ENCODE measurements at places on chromosomes 16 and 17. TPM values are rescaled to one million over a fixed set of nuclear protein-coding genes. Genes with fewer than 3 reads are reported as not detected.

The MYO1C gene
- 57.2 TPM for total RNA-seq

The ALOX15 gene
- not detected for total RNA-seq

The TAF1C gene
- 20.9 TPM for total RNA-seq

The ATP1B2 gene
- not detected for total RNA-seq

The SF3B3 gene
- total RNA-seq = 117 TPM

The CDH8 gene
- total RNA-seq = not detected

The DNAI2 gene
- total RNA-seq = not detected

The SLC13A2 gene
- total RNA-seq = not detected

The VTN gene
- total RNA-seq = not detected

The SLC38A8 gene
- total RNA-seq = not detected

The GRB2 gene
- total RNA-seq = 133 TPM

The UBALD2 gene
- total RNA-seq = 15.9 TPM

The NSF gene
- total RNA-seq = 44.1 TPM

DNA sequence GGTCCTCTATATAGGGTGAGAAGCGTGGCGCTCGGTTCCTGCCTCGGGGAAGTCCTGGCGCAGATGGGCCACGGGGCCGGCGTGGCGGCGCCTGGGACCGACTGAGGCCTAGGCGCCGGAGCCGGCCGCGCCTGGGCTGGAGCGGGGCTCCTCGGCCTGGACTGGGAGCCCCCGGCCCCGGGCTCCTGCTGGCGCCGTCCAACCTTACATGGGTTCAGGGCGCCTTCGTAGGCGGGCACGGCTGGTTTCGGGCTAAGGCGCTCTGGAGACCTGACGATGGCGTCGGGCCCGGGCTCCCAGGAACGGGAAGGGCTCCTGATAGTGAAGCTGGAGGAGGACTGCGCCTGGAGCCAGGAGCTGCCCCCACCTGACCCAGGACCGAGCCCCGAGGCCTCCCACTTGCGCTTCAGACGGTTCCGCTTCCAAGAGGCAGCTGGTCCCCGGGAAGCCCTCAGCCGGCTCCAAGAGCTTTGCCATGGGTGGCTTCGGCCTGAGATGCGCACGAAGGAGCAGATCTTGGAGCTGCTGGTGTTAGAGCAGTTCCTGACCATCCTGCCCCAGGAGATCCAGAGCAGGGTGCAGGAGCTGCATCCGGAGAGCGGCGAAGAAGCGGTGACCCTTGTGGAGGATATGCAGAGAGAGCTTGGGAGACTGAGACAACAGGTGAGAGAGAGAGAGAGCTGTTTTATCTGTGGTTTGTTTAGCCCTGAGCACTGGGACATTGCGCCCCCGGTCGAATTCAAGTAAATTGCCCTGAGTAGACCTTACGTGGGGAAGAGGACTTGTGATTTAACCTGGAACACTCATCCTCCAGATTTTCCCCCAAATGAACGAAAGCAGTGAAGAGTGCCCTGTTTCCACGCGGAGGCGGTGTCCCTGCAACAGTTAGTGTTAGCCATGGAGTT, 504 bp downstream of the ZNF263 start:
- peak; percentile 11 for DNase-seq

DNA sequence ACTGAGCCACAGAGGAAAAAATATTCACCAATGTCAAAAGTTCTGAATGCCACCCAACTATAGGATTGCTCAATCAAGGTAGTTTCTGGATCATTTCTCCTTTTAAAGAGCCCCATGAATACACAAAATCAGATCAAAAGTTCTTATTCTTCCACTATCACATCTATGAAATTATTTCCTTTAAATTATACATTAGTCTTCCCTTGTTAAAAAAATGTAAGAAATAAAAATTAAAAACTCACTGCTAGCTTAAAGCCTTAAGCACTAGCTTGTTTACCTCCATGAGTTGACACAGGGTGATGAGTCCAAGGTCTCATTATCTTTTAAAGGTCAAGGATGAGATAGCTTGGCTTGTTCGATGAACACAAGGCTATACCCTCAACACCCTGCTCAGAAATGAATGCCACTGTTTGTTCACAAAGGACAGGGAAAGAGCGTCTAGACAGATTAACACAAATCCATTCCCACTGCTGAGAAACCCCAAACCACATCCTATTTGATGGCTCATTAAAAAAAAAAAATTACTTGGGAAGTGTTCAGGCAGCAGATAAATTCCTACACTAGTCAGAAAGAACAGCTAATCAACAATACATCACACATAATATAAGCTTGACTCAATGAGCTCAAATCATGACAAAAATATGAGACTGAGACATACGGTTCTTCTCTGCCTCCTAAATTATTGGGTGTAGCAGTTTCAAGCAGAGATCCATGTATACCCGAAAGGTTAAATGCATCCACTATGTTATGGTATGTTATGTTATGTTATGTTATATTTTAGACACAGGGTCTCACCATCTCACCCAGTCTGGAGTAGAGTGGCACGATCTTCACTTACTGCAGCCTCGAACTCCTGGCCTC, 118.9 kb downstream of the PARN start:
- DNase-seq = peak; percentile 85

DNA sequence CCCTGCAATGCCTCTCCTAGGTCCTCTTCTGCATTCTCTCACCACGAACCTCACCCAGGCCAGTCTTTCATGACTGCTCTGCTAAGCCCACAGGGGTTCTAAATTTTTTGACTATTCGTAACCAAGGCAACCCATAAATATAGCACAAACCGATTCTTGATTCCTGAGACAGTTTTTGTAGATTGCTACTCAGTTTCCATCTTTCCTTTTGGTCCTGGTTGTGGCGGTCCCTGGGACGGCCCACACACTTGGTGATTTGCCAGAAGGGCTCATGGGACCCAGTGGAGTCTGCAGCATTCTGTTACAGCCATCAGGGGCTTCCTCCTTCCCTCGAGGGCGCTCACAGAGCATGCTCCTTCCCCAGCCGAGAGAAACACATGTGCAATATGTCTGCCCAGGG, 23.4 kb upstream of the MGAT5B start:
- DNase-seq = no peak

- peak; percentile 21 for DNase-seq
These were observed 512 bp upstream of the ENDOV start for GRCh38 chr17:80414508-80414802.

GRCh38 chr17:29577385-29578211, 9.1 kb downstream of the TP53I13 start:
- no peak for DNase-seq

GRCh38 chr17:55612691-55613141, 101.5 kb upstream of the SMIM36 start:
- no peak for DNase-seq

DNA sequence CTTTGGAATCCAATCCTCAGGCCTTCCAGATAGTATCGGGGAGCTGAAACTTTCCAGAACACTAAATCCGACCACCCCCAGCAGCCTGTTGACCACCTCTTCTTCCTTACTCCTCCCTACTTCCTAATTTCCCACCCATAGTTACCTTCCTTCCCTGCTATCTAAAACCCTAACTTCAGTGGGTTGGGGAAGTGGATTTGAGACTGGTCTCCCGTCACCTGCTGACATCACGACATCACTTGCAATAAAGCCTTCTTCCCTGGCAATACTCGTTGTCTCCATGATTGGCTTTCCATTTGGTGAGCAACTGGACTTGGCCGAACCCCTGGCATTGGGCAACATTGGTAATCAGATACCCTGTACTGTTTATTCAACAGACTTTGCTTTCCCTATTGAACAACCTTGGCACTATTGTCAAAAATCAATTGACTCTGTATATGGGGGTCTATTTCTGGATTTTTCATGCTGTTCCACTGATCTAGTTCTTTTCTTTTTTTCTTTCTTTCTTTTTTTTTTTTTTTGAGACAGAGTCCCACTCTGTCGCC, 11.8 kb upstream of the FOXK2 start:
- no peak for DNase-seq

GRCh38 chr16:66373667-66374066, 7.2 kb downstream of the CDH5 start:
- DNase-seq = no peak

DNA sequence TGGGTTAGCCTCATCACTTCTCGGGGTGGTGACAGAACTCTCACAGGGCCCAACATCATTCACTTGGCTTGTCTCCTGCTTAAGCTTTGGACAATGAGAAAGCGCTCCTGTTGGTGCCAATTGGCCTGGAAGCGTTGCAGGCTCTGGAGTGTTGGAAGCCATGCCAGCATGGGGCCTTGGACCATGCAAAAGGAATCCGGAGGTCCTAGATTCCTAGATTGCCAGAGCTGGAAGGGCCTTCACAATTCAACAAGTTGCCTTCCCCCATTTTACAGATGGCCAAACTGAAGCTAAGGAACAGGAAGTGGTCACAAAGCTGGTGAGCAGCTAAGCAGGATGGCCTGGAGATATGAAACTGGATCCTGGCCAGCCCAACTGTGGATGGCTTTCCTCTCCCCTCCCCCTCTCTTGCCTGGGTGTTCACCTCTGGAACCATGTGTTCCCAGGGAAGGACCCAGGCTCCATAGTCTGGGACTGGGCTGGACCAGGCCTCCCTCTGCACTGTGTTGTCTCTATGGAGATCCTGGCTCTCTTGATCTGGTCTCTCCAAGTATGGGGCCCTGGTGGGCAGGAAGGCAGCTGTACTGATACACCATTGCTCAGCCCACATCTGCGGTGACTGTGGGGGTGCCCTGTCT, 6.0 kb upstream of the IGFBP4 start:
- DNase-seq = peak; percentile 46

DNA sequence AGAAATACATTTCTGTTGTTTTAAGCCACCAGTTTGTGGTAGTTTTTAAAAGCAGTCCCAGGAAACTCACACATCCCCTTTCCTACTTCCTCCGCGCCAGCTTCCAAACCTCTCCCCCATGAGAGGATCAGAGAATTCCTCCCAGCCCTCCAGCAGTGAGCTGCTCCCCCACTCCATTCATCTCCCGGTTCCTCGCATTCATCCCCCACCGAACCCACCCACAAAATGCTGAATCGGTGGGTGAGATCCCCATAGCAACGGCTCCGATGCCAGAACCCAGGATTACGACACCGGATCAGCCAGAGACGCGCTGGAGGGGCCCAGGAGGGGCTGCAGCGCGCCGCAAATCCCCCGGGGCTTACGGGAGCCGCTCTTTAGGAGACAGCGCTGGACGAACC, 251.4 kb upstream of the RPL38 start:
- no peak for DNase-seq

DNA sequence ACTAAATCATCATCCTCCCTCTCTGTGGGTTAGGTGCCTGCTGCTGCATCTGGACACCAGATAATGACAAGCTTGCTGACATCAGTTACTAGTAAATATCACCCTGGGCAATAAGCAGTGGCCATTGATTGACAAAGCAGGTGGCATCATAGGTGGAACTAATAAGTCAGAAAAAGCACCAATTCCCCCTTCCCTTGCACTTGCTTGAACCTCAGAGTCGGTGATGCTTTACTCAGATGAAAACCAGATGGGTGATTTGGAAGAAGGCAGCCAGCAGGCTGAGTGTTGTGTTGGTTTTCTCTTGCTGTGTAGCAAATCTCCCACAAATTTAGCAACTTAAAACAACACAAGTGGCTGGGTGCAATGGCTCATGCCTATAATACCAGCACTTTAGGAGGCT, 146.9 kb upstream of the NOL11 start:
- no peak for DNase-seq

- DNase-seq = no peak
These were observed 669 bp downstream of the RNF167 start for GRCh38 chr17:4940555-4941318.

GRCh38 chr17:76738468-76738850, 540 bp downstream of the MFSD11 start:
- no peak for DNase-seq

GRCh38 chr16:78796221-78796866, 696.9 kb downstream of the WWOX start:
- DNase-seq = peak; percentile 69

DNA sequence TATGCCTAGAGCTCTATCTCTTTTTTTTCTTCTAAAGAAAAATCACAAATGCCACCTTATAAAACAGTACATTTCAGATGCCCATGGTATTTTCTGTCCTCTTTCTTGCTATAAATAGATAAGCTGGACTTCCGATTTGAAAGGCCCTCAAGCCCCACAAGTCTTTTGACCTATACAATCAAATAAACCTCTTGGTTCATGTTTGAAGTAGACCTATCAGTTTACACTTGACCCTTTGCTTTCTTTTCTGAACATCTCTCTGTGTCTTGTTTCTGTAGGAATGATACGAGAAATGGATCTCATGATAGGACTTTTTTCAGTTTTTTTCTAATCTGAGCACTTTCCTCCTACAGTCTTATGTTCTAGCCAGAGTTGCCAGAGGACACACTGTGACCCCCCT, 327.2 kb downstream of the SOX9 start:
- no peak for DNase-seq

DNA sequence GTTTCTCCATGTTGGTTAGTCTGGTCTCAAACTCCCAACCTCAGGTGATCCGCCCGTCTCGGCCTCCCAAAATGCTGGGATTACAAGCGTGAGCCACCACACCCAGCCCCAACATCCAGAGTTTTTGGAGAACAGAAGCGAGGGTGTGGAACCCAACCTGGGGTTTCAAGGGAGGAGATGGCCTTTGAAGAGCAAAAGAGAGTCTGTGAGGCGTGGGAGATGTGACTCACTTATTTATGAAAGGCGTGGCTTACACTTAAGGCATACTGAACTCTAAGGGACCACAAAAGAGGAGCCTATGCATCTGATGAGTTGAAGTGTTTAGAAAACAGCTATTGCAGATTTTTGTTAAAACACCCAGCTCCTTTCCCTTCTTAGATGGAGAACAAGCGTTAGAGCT, 18.9 kb downstream of the ARSG start:
- no peak for DNase-seq

DNA sequence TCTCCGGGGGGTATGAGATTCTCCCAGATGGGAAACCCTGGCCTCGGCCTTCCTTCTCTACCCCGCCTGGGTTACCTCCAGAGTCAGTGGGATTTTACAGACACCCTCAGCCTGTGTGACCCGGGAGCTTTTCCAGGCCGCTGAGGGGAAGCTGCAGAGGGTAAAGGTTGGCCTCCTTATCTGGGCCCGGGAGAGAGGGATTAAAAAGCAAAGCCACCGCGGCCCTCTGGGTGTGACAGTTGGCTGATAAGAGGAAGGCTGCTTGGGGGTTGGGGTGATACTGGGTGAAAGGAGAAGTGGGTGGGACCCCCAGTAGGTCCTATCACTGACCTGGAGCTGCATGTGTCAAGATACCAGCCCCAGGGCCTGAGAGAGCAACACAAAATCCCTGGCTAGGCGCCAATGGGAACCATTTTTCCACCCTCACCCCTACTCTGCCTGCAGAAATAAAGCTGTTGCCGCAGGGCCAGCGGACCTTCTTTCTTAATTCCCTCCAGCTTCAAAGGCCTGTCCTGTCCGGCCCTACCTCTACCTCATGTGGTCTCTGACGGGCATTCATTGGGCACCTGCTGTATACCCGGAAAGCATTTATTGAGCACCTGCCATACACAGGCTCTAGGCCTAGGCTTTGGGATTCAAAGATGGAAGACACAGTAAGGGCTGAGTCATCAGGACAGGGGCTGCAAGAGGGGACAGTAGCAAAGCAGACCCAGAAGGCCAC, 77.6 kb upstream of the GSE1 start:
- no peak for DNase-seq
